ENCODE measurements at places on chromosomes 6 and 20. TPM values are rescaled to one million over a fixed set of nuclear protein-coding genes. Genes with fewer than 3 reads are reported as not detected.

Gene DUSP15
- total RNA-seq = not detected

Gene SDCBP2
- total RNA-seq = 5.5 TPM

Gene SLC17A4
- not detected for total RNA-seq

Gene FOXF2
- not detected for total RNA-seq

Gene BNIP5
- total RNA-seq = not detected

Gene CRISP3
- not detected for total RNA-seq

DNA sequence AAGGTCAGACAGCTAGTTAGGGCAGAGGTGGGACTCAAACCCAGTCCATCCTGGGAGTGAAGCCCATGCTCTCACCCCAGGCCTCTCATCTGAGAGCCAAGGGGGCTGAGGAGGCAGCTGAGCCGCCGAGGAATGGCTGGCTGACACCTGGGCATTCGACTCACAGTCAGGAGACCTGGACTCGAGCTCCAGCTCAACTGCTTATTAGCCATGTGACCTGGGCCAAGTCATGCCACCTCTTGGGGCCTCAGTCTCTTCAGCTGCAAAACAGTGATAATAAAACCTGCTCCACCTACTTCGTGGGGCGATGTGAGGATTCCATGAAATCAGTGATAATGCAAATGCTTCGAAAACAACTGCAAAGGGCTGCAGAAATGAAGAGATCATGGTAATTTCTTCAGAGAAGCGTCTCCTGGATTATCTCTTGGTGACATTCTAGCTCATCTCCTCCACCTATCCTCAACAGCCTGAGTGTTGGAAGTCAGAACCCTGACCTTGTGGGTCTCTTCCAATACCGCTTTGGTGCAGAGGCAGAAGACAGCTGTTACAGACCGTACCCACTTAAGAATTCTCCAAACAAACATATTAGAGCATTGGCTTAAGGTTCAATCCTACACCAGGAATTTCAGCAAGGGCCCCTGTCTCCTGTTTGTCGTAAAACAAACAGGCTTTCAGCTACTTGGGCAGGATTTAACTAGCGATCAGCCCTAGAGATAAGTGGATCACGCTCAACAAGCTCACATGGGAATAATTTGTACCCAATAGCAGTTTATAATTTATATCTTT lies 60.0 kb upstream of the PIM1 start:
- H3K27ac ChIP-seq = peak overlapping the region; percentile 47
- no peaks in the 10 kb centered on the region for H3K27me3 ChIP-seq
- H3K36me3 ChIP-seq = no peaks in the 10 kb centered on the region
- no peak for DNase-seq

DNA sequence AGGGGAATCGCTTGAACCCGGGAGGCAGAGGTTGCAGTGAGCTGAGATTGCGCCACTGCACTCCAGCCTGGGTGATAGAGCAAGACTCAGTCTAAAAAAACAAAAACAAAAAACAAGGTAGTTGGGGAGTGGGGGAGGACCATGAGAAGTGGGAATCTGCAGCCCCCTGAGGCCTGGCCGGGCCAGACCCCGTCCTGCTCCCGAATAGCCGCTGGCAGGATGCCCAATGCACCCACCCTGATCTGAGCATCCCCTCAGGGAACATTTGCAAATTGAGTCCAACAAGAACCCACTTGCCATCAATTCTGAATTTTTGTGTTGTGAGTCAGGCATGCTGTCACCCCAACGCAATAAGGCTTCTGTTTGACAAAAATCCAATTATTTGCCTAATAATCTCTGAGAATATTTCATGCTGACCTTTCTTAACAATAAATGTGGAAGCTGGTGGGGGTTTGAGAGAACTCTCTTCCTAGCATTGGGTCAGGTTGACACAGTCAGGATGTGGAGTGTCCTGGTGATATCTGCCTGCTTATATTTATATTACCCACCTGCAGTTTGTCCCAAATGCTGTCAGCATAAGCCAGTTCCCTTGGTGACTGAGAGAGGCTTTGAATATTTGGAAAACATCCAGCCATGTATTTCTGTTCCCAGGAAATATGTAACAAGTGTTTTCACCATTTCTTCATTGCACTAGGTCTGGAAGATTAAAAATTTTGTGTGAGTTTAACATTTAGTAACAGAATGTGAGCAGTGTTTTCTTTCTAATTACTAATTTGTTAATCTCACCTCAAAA lies 28.4 kb upstream of the FRMD1 start:
- H3K4me1 ChIP-seq = no peaks in the 10 kb centered on the region
- no peaks in the 10 kb centered on the region for H3K36me3 ChIP-seq
- no peak for DNase-seq
- H3K27ac ChIP-seq = no peak overlapping the region
- peaks cover 33% of the 10 kb centered on the region for H3K27me3 ChIP-seq
- H3K4me3 ChIP-seq = no peak overlapping the region

- no peaks in the 10 kb centered on the region for H3K27me3 ChIP-seq
- H3K36me3 ChIP-seq = peaks cover 64% of the 10 kb centered on the region
- DNase-seq = no peak
- no peak overlapping the region for H3K27ac ChIP-seq
- H3K4me1 ChIP-seq = no peaks in the 10 kb centered on the region
Observed at GRCh38 chr6:151073146-151073545, 166.6 kb upstream of the AKAP12 start.

DNA sequence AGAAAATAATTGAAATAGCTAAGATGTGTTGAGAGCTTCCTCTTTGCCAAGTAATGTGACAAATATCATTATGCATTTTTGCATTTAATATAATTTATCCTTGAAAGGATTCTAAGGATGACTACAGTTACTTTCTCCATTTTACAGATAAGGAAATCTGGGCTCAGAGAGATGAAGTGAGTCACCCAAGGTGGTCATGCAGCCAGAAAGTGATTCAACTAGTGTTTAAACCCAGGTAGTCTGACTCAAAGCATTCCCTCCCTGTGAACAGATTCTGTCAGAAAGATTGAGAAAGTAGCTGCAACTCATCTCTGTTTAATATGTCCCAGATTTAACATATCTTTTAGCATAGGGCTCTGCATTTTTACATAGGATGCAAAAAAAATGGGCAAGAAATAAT lies 28.1 kb downstream of the NRSN1 start:
- H3K4me1 ChIP-seq = no peaks in the 10 kb centered on the region
- no peak for DNase-seq
- peaks cover 6% of the 10 kb centered on the region for H3K27me3 ChIP-seq
- H3K4me3 ChIP-seq = no peak overlapping the region

GRCh38 chr20:46648903-46649649 lies 2.2 kb downstream of the SLC13A3 start:
- DNase-seq = no peak
- H3K4me1 ChIP-seq = no peaks in the 10 kb centered on the region
- no peaks in the 10 kb centered on the region for H3K36me3 ChIP-seq
- no peak overlapping the region for H3K4me3 ChIP-seq

GRCh38 chr6:126786262-126786661 lies 332.2 kb upstream of the RSPO3 start:
- no peak for DNase-seq
- no peaks in the 10 kb centered on the region for H3K36me3 ChIP-seq
- H3K27ac ChIP-seq = no peak overlapping the region
- no peak overlapping the region for H3K4me3 ChIP-seq
- H3K4me1 ChIP-seq = no peaks in the 10 kb centered on the region
- H3K27me3 ChIP-seq = peaks cover 3% of the 10 kb centered on the region

- no peaks in the 10 kb centered on the region for H3K27me3 ChIP-seq
- H3K4me3 ChIP-seq = no peak overlapping the region
- no peaks in the 10 kb centered on the region for H3K4me1 ChIP-seq
- no peak for DNase-seq
- H3K27ac ChIP-seq = no peak overlapping the region
Observed at GRCh38 chr6:13248053-13248452, 80.3 kb downstream of the TBC1D7 start.

DNA sequence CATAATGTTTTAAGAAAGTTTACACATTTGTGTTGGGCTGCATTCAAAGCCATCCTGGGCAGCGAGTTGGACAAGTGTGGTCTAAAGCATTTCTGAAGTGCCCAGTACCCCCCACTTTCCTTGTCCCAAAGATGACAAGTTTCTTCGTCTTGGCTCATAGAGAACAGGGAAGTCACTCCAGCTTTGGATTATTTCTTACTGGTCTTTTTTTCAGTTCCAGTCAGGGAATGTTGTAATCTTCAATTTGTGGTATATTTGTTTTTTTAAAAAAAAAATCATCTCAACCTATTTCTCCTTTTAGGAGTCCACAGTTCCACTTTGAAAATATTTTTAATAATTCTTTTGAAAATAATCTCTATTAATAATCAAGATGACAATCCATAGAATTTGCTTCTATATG lies 34.0 kb downstream of the SLX4IP start:
- H3K4me3 ChIP-seq = no peak overlapping the region
- H3K36me3 ChIP-seq = peaks cover 15% of the 10 kb centered on the region
- H3K27ac ChIP-seq = no peak overlapping the region
- peaks cover 6% of the 10 kb centered on the region for H3K4me1 ChIP-seq
- H3K27me3 ChIP-seq = no peaks in the 10 kb centered on the region
- DNase-seq = no peak

DNA sequence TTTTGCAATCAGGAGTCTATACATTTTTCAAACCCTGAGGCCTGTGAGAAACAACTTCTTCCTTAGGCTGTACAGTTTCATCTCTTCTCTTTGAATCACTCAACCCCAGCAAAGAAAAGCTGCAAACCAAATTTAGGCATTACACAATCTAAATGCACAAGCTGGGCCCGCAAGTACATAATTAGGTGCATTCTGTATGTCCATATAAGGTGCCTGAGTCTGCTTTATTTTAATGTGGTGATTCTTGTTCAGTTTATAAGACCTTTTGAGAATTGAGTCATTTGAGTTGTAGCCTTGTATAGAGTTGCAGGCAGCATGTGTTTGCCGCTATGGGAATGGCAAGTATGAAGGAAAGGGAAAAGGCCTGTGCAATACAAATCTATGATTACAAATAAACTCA lies 709.6 kb upstream of the MARCKS start:
- no peaks in the 10 kb centered on the region for H3K27me3 ChIP-seq
- no peaks in the 10 kb centered on the region for H3K36me3 ChIP-seq
- H3K4me1 ChIP-seq = no peaks in the 10 kb centered on the region
- H3K27ac ChIP-seq = no peak overlapping the region
- no peak overlapping the region for H3K4me3 ChIP-seq

DNA sequence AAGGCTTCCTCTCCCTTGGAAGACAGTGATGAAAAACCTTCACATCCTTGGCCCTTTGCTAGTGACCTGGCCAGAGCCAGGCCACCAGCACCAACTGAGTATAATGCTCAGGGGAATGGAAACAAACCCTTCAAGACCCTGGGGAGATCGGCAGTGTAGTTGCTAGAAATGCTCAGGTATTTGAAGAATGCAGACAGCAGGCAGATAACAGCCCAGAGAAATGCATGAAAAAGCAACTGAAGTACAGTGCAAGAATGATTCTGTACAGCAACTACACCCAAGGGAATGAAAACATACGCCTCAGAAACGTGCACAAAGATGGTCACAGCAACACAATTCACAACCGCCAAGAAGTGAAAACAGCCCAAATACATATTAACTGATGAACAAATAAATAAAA lies 41.1 kb downstream of the PPP1R3G start:
- H3K4me3 ChIP-seq = no peak overlapping the region
- DNase-seq = no peak

DNA sequence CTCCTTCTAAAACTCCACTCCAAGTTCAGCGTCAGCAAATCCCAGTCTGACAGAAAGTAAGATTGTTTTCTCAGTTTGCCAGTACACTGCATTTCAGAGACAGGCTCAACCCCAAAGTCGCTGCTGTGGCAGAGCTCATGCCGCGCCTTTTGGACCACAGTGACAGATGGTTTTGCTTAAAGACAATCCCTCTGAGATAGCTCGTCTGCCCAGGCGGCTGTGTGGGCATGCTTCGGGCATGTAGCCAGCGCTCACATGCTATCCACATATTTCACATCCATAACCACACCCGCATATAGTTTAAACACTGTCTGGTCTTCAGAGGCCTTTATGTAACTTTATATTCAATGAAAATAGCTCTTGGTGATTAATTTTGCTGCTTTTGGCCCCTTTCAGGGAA lies 14.7 kb upstream of the PXDC1 start:
- H3K4me3 ChIP-seq = no peak overlapping the region
- peaks cover 28% of the 10 kb centered on the region for H3K27me3 ChIP-seq
- DNase-seq = no peak
- H3K4me1 ChIP-seq = no peaks in the 10 kb centered on the region
- H3K27ac ChIP-seq = no peak overlapping the region

GRCh38 chr6:44225579-44226325 lies 2.4 kb downstream of the SLC29A1 start:
- H3K4me3 ChIP-seq = peak overlapping the region; percentile 39
- H3K27ac ChIP-seq = no peak overlapping the region
- H3K27me3 ChIP-seq = no peaks in the 10 kb centered on the region
- DNase-seq = no peak
- H3K4me1 ChIP-seq = peaks cover 41% of the 10 kb centered on the region

DNA sequence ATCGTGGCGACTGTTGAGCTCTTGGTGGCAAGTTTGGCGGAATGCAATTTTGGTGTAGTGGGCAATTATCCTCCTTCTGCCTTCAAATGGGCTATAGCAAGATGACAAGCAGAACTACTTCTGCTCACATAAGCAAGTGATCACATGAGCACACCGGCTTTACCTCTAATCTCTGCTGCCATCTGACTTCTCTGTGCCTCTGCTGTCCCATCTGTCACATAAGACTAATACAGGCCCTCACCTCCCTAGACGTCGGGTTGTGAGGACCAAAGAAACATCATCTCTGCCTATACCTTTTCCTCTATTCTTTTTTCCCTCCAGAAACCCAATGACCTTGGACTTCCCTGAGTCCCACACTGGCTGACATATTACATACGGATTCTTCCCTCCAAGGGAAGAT lies 13.3 kb upstream of the WTAP start:
- H3K4me3 ChIP-seq = no peak overlapping the region
- DNase-seq = no peak
- no peak overlapping the region for H3K27ac ChIP-seq
- H3K36me3 ChIP-seq = peaks cover 2% of the 10 kb centered on the region
- peaks cover 14% of the 10 kb centered on the region for H3K4me1 ChIP-seq
- H3K27me3 ChIP-seq = no peaks in the 10 kb centered on the region

DNA sequence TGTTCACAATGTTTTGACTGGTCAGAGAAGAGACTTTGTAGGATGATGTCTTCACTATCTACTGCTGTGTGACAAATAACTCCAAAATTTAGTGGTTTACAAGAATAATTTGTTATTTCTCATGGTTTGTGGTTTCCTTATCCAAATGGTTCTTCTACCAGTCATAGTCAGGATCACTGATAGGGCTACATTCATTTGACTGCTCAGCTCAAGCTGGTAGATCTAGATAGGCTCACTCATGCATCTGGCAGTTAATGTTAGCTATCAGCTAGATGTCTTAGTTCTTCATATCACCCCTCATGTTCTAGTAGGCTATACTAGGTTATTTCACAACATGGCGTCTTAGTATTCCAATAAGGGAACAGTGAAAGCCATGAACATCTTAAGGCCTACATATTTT lies 131.0 kb downstream of the ID4 start:
- no peak for DNase-seq
- H3K27me3 ChIP-seq = no peaks in the 10 kb centered on the region
- no peak overlapping the region for H3K27ac ChIP-seq
- H3K4me1 ChIP-seq = no peaks in the 10 kb centered on the region
- no peaks in the 10 kb centered on the region for H3K36me3 ChIP-seq

Measured in activated naive CD4-positive, alpha-beta T cell treated with anti-CD3 and anti-CD28 coated beads for 36 hours (primary cell).